Sigmoid colon (tissue), 7 donors: ENCODE measurements at places on chromosomes 7 and 10. TPM values are rescaled to one million over a fixed set of nuclear protein-coding genes. Genes with fewer than 3 reads are reported as not detected.
A peak's percentile ranks its signal among the peaks of the same experiment; 100 is the strongest.

Gene WASHC2A
- total RNA-seq = 30.6 TPM

DNA sequence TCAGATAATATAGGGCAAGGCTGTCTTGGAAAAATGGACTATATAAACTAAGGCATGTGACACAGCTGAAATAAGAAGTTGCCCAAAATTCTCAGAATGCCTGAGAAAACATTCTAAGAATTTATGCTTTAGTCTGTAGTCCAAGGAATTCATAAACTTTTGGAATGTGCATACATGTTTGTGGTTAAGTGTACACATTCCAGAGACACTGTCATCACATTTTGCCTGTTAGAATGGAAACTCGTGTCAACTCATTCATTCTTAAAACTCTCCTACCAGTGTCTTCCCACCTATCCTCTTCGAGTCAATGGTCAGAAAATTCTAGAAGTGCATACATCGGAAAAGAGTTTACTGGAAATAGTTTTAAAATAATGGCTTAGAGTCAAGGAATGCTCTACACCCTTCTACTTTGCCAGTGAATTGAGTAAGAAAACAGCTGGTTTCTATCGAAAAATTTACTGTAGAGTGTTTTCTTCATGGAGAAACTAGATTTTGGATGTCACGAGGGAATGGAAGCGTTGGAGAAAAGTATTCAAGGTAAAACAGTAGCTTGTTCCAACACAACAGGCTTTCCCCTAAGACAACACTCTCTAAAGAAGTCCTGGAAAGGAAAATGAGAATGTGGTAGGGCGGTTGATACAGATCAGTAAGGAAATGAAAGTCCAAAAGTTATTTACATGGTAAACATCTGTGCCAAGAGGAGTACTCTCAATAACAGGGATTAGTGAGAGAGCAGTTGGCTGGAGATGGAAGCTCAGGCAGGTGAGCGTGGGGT, 1177.6 kb upstream of the C7orf33 start:
- no peak for DNase-seq

- peak; percentile 87 for DNase-seq
These were observed 29.4 kb downstream of the CDK14 start for GRCh38 chr7:90625562-90625961.

Gene ZMYND11
- 112 TPM for total RNA-seq
